Activated T-cell treated with anti-CD3 and anti-CD28 coated beads, Interleukin-2, amount 50 U/mL, for 72 hours (primary cell): ENCODE measurements at places on chromosomes 7 and 10.

DNA sequence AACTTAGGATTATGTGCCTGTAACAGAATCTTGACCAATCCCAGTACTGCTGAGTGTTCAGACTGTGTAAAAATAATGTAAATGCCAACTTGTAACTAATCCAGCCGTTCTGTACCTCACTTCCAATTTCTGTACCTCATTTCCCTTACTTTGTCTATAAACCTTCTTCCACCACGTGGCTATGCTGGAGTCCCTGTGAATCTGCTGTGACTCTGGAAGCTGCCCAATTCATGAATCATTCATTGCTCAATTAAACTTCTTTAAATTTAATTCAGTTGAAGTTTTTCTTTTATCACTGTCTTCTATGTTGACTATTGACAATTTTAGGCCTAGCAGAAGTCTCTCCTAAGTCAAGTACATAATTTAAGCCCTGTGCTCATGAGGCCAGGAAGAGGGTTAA, 215.3 kb upstream of the RHOBTB1 start:
- no peak for DNase-seq
- no peaks in the 10 kb centered on the region for H3K4me1 ChIP-seq
- H3K36me3 ChIP-seq = no peaks in the 10 kb centered on the region
- no peak overlapping the region for H3K4me3 ChIP-seq
- H3K27me3 ChIP-seq = no peaks in the 10 kb centered on the region

GRCh38 chr7:92840316-92840715, 3.9 kb upstream of the CDK6 start:
- peaks cover 12% of the 10 kb centered on the region for H3K36me3 ChIP-seq
- no peak for DNase-seq
- peaks cover 31% of the 10 kb centered on the region for H3K4me1 ChIP-seq
- peaks cover 19% of the 10 kb centered on the region for H3K27me3 ChIP-seq
- H3K27ac ChIP-seq = no peak overlapping the region

- peaks cover 50% of the 10 kb centered on the region for H3K4me1 ChIP-seq
- DNase-seq = no peak
- peaks cover 5% of the 10 kb centered on the region for H3K36me3 ChIP-seq
Measured at GRCh38 chr10:110989016-110989415, 69.6 kb downstream of the SHOC2 start.

DNA sequence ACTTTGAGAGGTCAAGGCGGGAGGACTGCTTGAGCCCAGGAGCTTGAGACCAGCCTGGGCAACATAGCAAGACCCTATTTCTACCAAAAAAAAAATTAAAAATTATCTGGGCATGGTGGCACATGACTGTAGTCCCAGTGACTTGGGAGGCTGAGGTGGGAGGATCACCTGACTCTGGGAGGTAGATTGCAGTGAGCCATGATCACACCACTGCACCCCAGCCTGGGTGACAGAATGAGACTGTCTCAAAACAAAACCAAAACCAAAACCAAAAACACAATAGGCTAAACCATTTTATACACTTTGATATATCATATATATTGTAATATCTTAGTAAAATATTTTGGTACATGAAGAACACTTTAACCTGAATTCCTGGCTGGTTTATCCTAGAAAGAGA, 101.6 kb downstream of the RAPGEF5 start:
- no peaks in the 10 kb centered on the region for H3K36me3 ChIP-seq
- no peak overlapping the region for H3K27ac ChIP-seq
- peak; percentile 1 for DNase-seq
- peaks cover 11% of the 10 kb centered on the region for H3K27me3 ChIP-seq

DNA sequence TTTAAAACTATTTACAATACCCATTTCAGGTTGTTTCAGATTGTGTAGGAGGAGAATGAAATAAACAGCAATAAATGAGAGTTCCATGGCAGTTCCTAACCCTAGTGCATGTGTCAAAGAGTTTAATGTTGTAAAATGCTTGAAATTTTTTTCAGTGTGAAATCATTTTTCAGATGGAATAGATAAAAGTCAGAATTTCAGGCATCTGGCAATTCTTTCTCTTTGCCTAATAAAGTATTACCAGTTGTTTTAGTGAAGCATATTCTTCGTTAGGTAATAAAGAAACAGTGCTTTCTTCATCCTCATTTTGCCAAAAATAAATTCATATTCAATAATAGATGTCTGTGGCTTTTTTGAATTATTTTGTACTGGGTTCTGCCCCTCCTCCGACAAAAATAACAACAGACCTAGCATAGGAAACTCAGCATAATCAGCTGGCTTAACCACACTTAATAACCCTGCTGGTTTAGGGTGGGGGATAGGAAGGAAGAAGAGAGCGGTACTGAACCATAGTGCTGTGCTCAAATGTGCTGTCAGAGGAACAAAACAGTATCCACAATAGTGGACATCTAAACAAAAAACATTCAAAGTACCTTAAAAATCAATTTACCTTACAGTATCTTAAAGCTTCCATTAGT, 39.1 kb downstream of the MINDY3 start:
- peak overlapping the region; percentile 21 for H3K27ac ChIP-seq
- no peak for DNase-seq
- H3K36me3 ChIP-seq = peaks cover 3% of the 10 kb centered on the region
- no peaks in the 10 kb centered on the region for H3K4me1 ChIP-seq
- no peak overlapping the region for H3K4me3 ChIP-seq

DNA sequence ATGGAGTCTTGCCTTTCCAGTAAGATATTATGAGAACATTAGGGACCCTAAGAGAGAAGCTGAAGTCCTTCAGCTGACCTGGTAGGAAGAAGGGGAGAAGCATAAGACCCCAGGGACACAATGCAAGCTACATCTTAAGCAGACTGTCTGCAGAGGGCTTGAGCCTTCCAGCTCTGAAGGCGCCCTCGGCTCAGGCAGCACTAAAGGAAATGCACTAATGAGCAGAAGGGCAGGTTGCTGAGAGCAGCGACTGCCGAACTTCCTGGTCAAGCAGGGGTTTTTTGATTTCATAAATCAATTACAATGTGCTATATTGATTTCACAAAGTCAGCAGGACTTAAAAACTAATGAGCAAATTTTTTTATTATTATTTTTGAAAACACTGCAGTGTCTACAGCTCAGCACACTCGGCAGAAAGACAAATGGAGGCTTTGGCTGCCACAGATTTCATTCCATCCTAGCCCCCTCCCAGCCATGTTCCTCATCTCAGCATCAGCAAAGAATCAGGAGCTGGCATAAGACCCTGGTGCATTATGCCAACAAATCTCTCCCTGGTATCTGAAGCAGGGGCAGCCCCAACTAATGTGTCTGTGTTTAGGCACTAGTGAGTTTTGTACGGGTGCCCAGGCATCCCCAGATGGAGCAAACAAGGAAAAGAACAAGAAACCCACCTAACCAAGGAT, 57.1 kb downstream of the LRRTM3 start:
- no peaks in the 10 kb centered on the region for H3K27me3 ChIP-seq
- H3K4me3 ChIP-seq = no peak overlapping the region
- H3K27ac ChIP-seq = no peak overlapping the region
- no peak for DNase-seq

GRCh38 chr7:106629516-106629915, 31.4 kb downstream of the CCDC71L start:
- no peaks in the 10 kb centered on the region for H3K27me3 ChIP-seq
- H3K36me3 ChIP-seq = no peaks in the 10 kb centered on the region
- no peak overlapping the region for H3K4me3 ChIP-seq
- peaks cover 10% of the 10 kb centered on the region for H3K4me1 ChIP-seq
- H3K27ac ChIP-seq = no peak overlapping the region

DNA sequence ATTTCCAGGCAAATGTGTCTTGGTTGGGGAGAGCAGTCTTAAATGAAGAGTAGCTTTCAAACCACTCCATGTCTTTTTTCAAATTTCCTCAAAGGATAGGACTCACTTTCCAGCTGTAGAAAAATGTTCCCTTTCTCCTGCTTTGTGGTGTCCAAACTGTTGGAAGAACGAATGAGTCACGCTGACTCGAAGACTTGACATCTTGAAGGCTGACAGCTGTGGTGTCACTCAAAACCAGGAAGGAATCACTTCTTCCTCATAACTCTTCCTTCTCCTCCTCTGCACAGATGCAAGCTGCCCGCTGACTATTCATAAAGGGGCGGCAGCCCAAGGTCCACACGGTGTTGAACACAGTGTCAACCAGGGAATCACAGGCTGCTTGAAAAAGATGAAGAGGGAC, 19.2 kb downstream of the PLA2G12B start:
- no peak overlapping the region for H3K27ac ChIP-seq
- no peaks in the 10 kb centered on the region for H3K4me1 ChIP-seq

DNA sequence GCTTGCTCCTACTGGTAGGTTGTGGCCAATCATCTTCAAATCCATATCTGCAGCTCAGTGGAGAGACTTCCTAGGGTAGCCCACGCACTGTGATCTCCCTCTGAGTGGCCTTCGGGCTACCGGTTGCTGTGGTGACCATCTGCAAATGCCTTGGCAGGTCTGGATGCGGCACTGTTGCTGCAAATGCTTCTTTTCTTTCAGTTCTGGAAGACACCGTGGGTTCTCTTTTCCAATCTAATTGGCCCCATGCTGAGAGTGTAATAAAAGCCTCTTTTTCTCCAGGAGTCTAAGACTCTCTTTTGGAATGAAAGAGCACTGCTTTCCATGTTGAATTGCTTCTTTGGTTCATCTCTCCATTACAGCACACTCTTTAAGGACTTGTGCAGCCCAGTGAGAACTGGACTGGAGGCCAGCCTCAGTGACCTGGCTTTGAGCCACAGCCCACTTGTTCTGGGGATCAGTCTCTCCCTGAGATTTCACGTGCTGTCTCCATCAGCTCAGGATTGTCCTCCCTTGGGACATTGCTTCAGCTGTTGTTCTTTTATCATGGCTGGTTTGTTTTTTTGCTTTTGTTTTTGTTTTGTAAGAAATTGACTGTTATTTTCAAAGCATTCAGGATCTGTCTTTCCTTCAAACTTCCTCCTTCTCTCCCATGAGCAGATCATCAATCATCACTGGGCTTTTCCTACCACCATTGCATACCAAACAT, 286.6 kb downstream of the BMPER start:
- H3K27me3 ChIP-seq = no peaks in the 10 kb centered on the region
- H3K36me3 ChIP-seq = no peaks in the 10 kb centered on the region
- no peak for DNase-seq
- no peaks in the 10 kb centered on the region for H3K4me1 ChIP-seq
- no peak overlapping the region for H3K4me3 ChIP-seq

DNA sequence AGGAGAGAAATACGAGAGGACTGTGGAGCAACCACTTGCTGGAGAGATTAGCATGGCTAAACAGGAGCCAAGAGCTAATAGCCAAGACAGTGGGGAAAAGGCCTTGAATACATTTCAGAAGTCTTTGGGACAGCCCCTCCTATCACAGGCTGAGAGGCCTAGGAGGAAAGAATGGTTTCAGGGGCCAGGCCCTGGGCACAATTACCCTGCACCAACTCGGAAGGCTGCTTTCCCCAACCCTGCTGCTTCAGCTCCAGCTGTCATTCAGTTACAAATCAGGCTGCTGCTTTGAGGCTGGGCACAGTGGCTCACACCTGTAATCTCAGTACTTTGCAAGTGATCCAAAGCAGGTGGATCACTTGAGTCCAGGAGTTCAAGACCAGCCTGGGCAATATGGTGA, 32.0 kb upstream of the SLC35G1 start:
- no peaks in the 10 kb centered on the region for H3K36me3 ChIP-seq
- no peak overlapping the region for H3K4me3 ChIP-seq
- H3K4me1 ChIP-seq = no peaks in the 10 kb centered on the region
- H3K27me3 ChIP-seq = peaks cover 5% of the 10 kb centered on the region
- H3K27ac ChIP-seq = no peak overlapping the region
